ENCODE measurements at places on chromosomes 11 and 22.

GRCh38 chr11:129375751-129376657 lies at the start of gene BARX2:
Gene BARX2 (plus strand): TSS chr11:129375848. CDS start chr11:129376036, 188 bp downstream.
- DNase-seq, result peak; percentile 16

GRCh38 chr11:128029219-128029722 lies 558.1 kb downstream of the ETS1 start:
- no peak for DNase-seq

- DNase-seq, result peak; percentile 57
These were observed 812 bp downstream of the FADD start for GRCh38 chr11:70203751-70204465.

DNA sequence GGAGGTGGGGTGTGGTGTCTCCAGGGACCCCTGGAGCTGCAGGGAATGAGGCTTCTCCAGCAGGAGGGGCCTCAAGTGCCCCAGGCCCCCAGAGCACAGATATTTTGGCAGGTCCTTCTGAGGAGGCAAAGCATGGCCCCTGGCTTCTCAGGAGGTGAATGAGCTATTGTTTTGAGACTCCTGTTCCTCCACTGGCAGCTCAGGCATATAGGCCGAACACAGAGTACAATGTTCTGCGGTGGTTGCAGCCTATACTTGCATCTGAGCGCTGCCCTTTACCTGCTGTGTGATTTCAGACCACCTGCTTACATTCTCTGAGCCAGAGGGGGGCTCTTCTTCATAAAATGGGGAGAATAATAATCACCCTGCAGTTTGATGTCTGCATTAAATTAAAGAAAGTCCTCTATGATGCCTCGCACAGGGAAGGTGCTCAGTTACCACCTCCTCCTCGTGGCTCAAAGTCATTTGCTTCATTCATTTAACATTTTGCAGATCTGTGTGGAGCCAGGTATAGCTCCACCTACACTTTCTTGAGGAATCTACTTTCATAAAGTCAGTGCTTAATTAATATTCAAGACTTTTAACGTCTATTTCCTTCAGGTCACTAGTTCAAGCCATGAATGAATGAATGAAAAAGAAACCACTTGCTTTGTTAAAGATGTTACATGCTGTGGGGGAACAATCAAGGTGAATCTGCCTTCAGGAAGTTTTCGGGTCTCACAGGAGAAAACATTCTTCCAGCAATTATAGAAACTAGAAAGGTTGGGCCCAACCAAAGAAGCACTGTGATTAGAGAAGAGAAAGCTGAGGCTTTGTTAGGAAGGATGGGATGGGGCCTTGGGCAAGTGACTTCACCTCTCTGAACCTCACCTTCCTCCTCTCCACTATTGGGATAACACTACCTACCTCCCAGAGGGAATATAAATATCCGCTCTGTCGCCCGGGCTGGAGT lies 68.4 kb downstream of the ADAMTS15 start:
- DNase-seq, result no peak

- DNase-seq, result no peak
These were observed 67.6 kb upstream of the CTSC start for GRCh38 chr11:88404932-88405710.

- DNase-seq, result no peak
These were observed 586.7 kb upstream of the CHORDC1 start for GRCh38 chr11:90809581-90809980.

GRCh38 chr11:87660926-87661660 lies 514.1 kb downstream of the RAB38 start:
- no peak for DNase-seq

- no peak for DNase-seq
These were observed 159.1 kb upstream of the CARD18 start for GRCh38 chr11:105298630-105299029.

- no peak for DNase-seq
These were observed 382 bp downstream of the IMMP1L start for GRCh38 chr11:31509051-31509428.

- no peak for DNase-seq
These were observed 339.7 kb upstream of the B3GAT1 start for GRCh38 chr11:134751766-134752165.

DNA sequence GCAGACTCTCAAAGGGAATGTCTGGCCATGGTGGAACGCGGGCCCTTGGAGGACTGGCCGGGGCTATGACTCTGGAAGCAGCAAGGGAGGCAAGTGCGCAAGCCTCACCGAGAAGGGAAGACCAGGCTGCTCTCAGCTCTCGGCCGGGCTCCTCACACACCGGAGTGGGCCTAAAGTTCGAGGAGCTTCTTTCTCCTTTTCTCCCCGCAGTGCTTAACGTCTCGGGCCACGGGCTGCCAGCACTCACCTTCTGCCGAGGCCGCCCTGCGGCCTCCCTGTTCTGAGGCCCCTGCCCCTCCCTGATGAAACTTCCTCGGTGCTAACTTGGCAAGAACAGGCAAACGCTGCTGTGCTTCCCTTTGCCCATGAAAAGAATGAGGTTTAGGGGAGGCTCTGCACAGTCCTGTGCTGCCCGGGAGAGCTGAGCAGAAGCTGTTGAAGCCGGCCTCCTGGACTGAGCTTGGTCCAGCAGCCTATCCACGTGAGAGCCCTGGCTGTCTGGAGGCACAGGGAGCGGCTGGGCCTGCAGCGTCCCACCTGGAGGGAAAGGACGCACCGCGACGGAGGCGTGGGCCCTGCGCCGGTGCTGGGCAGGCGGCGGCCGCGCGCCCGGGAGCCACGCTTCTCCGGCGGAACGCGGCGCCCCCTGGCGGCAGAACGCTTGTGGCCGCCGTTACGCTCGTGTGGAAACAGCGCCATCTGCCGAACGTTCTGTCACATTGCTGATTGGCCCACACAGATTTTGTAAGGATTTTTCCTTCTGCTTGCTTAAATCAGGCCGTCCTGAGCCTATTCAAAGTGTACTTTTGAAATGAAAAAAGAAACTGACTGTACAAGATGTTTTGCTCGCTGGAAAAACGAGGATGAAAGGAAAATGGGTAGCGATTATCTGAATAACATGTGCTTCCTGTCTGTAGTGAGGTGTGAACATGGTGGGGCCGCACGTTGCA lies 65.0 kb upstream of the TMEM45B start:
- no peak for DNase-seq
